ENCODE measurements at places on chromosomes 7 and 10.

DNA sequence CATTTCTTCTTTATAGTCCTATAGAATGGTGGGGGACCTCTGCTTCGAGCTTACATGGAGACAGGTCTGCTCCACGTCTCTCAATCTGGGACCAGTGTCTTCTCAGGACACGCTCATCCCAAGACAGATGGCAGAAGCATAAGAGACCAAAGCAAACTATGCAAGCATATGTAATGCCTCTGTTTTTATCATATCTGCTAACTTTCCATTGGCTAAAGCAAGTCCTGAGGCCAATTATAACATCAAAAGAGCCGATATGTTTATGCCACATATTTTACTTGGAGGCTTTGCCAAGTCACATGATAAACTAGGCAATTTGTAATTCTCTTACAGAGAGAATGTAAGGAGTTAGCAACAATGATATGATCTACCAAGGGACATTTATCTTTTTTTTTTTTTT lies 102.6 kb upstream of the NRBF2 start:
- peak; percentile 17 for DNase-seq

DNA sequence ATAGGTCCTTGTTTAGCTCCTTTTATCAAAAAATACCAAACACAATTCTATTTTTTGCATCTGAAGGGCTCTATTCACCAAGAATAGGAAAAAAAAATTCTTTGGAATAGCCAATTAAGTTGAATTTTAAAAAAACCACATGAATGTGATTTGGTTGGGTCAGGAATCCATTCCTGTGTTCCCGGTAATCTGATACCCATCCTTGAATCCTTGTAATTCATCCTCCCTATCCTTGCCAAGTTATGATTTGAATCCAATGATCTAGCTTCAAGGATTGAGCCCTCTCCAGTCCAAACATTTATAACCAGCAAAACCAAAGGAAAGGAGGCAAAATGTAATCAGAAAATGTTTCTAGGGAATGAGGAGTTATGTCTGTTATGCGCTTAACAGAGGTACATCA lies 86.6 kb downstream of the CFAP58 start:
- DNase-seq = no peak

- no peak for DNase-seq
Measured at GRCh38 chr10:129122846-129123245, 344.2 kb upstream of the MGMT start.

DNA sequence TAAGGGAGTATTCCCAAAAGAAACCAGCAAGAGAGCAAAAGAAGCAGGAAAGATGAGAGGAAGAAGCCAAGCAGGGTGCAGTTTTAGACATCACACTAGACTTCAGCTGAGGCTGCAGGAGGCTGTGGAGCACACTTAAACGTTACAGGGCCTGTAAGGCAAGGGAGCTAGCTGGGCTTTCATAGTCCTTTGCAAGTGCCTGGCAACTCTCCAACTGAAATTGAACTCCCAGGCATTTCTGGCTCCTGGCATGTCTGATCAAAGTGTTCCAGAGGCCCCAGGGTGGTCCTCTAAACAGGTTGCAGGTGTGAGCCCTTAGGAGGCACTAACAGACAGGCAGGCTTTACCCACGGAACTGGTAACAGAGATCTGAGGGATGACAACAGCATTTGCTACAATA lies 750.2 kb downstream of the XPNPEP1 start:
- DNase-seq = peak; percentile 50

- peak; percentile 95 for DNase-seq
Measured at GRCh38 chr7:92621026-92621540, 30.9 kb upstream of the FAM133B start.

GRCh38 chr10:36171556-36171952 lies 529.5 kb upstream of the FZD8 start:
- no peak for DNase-seq

Measured in SW480 (cell line).